ENCODE measurements at places on chromosomes 1 and 21.
A peak's percentile ranks its signal among the peaks of the same experiment; 100 is the strongest.

DNA sequence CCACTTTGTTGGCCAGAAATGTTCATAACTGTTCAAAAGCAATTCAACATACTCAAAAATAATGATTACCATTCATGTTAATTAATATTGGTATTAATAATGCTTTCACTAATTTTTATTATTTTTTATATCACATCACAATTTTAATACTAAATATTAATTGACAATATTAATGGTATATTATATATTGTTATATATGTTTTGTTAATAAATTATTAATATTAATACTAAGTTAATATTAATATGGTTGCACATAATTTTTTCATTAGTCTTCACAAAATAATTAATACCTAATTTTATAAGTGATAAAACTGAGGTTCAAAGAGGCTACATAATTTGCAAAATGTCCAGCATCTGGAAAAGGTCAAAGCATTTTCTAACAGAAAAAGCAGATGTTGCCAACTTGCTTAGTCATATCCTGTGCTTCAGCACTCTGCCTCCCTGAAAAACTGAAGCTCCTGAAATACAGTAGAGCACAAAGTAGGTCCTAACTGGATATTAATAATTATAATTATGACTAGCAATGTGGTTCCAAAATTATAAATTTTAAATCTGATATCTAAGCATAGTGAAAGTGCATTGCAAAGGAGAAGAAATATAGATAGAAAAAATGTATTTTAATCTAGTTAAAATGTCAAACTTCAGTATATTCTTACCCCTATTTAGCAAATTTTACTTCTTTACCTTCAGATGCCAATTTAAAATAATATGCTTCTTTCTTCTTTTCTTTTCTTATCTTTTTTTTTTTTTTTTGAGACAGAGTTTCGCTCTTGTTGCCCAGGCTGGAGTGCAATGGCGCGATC, 123.2 kb upstream of the TNFSF4 start:
- DNase-seq = no peak

DNA sequence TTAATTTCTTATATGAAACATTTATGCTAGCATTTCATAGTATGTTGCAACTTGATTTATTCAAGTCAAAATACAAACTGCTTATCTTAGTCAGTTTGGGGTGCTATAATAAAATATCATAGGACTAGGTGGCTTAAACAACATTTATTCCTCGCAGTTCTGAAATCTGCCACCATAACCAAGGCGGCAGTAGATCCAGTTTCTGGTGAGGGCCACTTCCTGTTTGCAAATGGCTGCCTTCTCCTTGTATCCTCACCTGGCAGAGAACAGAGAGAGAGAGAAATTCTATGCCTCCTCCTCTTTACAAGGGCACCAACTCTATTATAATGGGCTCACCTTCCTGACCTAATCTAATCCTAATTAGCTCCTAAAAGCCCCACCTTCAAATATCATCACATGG, 76.1 kb upstream of the RGS2 start:
- DNase-seq = no peak

DNA sequence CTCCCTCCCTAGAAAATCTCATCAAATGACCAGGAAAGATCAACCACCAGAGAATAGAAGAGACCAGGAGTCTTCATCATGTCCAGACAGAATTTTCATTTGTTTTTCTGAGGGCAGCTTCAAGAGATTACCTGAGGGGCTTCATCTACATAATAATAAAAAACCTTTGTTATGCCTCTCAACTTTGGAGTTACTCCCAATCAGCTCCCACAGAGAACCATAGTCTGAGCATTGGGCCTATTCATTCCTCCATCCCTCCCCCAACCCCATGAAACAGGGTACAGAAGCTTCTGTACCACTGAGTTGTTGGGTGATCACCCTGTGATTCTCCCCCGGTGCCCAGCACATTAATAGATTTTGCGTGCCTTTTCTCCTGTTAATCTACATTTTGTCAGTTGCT, 53.3 kb upstream of the PRRC2C start:
- no peak for DNase-seq

DNA sequence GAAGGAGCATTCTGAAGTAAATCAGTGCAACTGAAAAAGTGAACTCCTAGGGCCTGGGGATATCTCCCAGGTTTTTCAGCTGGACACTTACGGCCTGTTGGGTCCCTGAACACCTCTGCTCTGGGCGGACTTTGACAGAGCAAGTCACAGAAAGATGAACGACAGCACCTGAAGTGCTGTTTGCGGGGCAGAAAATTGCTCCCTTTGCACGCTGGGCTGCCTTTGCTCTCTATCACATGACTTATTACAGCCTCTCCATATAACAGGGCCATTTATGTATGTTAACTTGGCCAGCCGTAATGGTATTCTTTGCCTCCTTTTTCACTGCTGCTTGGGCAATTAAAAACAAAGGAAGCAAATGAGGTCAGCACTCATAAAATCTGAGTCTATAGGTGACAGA, 332.9 kb downstream of the BARHL2 start:
- no peak for DNase-seq

DNA sequence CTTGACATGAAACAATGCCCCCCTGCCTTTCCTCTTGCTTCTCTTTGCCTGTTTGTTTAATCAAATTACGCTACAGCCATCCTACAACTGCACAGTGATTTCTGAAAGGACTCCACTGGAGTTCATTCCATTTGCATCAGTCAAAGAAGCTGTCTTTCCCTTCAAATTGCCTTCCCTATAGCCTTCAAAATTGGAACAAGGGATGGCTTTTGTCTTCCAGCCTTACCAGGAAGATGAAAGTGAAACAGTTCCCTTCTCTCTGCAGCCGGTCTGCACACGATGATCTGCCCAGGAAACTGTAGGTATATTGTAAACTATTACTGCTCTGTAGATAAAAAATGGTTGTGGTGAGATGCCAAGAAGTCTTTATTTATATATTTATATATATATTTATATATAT, 65.6 kb upstream of the ETS2 start:
- no peak for DNase-seq

GRCh38 chr1:18440385-18441226, 40.1 kb upstream of the KLHDC7A start:
- DNase-seq = no peak

GRCh38 chr1:201344206-201345080, 33.0 kb downstream of the TNNT2 start:
- DNase-seq = no peak

DNA sequence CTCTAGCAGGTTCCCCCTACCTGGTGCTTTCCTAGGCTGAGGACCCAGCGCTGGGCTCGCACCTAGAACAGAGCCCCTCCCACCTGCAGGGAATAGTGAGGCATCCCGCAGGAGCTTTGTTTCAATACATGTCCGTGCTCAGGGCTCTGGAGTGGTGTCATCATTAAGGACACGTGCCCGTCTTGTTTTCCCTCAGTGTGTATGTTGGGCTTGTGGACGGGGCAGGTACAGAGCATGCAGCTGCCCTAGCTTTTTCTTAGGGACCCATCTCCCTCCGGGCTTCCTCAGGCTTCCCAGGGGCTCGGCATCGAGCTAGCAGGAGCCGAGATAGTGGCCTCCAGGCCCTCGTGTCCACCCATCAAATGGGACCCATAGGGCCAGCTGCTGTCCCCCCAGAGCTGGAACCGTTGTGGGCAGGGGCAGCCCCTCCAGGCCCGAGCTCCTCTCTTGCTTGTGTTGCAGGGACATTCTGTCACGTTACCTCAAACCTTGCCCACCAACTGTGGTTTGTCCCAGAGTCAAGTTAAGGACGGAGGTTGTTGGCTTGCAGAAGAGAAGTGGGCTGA, 3.9 kb downstream of the TMEM201 start:
- no peak for DNase-seq

DNA sequence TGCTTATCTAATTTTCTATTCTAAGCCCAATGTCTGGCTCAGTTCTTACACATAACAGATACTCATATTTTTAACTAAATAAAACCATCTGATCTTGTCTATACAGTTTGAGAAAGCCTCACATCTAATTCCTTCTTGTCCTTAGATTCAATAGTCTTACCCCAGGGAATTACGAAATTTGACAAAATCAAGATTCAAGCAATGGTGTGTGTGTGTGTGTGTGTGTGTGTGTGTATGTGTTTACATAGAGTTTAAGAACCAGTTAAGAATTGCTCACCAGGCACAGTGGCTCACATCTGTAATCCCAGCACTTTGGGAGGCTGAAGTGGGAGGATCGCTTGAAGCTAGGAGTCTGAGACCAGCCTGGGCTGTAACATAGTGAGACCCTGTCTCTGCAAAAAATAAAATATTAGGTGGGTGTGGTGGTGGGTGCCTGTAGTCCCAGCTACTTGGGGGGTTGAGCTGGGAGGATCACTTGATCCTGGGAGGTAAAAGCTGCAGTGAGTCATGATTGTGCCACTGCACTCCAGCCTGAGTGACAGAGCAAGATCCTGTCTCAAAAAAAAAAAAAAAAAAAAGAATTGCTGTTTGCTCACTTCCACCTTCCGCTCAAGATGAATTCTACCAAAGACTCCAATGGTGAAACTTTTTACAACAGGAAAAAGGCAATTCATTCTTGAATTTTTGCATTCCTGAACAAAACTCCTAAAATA, 6.2 kb downstream of the WDR64 start:
- no peak for DNase-seq

- DNase-seq = no peak
These were observed 597.3 kb upstream of the ADGRL4 start for GRCh38 chr1:79603843-79604242.

DNA sequence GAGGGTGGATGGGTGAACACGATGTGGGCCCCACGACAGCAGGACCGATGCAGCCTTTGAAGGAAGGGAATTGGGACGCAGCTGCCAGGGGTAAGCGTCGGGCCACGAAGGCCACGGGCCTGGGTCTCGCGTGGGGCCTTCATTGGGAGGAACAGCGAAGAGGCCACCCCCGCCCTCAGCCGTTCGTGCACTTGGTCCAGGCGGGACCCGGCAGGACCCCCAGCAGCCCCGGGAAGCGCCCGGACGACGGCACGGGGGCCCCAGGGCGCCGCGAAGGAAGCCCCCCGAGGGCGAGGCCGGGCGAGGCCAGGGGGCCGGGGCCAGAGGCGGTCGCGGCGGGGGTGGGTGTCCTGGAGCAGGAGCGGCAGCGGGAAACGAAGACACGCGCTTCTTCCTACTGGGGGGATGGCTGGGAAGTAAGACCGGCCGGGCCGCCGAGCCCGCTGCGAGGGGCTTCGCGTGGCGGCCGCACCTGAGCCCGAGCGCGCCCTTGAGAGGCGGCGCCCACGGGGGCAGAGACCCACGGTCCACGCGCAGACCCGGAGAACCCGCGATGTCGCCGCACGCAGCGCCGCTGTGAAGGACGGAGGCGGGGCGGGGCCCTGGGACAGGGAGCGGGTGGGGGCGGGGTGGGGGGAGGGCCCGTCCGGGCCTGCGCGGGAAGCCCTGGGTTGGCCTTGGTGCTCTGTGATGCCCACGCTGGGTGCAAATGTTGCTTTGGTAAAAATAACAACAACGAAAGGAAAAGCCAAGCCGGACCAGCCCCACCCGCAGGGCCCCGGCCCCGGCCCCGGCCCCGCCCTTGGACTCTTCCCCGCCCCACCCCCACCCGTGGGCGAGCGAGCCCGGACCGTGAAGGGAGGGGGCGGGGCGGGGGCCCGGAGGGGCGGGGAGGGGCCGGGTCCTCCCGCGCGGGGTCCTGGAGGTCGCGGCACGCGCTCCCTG, 56.0 kb upstream of the ADARB1 start:
- no peak for DNase-seq

DNA sequence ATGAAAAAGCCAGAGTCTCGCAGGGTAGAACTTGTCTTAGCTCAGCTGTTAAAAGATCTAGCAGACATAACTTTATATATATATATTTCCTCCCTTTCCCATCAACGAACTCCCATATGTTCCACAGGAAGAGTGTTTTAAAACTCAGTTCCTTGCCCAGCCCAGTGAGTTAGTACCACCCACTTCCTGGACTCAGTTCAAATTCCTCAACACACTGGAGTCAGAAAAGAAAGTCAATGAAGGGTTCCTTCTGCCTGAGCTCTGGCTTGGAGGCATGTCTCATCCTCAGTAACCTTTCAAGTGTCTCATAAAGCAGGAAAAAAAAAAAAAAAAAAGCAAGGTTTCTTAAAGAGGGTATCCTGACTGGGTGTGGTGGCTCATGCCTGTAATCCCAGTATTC, 15.6 kb downstream of the TPM3 start:
- DNase-seq = no peak

- peak; percentile 7 for DNase-seq
These were observed 8.6 kb upstream of the ACTRT2 start for GRCh38 chr1:3012456-3013291.

GRCh38 chr1:53553734-53554509, 94.7 kb downstream of the DMRTB1 start:
- DNase-seq = no peak

DNA sequence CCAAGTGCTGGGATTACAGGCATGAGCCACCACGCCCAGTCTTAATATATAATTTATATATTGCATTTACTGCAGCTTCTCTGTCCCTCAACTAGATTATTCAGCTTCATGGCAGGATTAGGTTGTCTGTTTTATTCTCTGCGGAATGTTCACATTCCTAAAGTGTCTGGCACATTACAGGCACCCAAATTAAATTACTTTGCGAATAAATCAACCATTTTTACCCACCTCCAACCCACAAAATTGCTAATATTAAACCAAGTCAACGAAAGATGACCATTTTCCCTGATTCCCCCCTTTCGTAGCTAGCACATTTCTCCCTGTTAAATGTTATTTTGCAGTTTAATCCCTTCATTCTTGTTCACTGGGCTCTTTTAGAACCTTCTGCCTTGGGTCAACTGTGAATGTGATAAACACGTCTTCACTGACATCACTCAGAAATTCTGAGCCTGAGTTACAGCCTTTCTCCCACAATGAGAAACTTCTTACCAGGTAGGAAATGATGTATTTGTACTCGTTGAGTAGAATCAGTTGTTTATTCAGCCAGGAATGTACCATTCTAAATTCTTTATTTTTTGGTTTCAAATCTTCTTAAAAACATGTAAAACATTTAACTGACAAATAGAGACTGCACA, 35.9 kb downstream of the THAP3 start:
- DNase-seq = no peak

DNA sequence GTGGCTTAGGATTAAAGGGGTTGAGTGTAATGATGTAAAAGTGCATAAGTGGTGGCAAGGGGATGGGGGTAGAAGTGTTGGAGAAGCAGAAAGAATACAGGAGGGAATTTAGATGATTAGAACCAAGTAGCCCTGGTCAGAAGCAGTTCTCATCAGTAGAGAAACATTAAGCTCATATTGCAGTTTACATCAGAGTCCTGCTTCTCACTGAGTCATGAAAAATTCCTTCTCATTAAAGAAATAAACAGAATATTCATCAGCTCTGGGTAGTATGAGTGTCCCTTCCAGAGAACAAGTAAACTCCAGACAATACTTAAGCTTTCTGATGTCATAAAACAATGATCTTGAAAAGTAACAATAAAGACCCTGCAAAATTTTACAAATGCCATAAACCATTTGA, 36.5 kb downstream of the LRRIQ3 start:
- DNase-seq = no peak

- no peak for DNase-seq
These were observed 112.0 kb upstream of the LRRC7 start for GRCh38 chr1:69455718-69456117.

GRCh38 chr1:241837416-241837815, 10.6 kb upstream of the EXO1 start:
- DNase-seq = no peak

DNA sequence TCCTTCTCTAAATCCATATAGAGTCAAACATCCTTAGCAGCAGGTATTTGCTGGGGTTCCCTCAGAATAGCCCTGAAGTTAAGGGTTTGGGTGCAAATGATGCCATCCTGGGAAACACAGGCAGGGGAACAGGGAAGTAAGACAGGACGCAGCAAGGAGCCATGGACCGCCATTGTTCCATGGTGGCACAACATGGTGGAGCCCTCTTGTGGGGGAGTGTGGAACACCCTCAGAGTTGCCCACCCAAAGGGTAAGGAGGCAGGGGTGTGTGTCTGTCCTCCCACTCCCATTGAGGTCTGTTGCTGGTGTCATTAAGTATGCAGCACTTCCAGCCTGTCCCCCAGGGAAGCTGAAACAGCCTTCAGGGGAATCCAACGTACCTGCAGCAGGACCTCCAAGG, 20.4 kb upstream of the RCAN1 start:
- DNase-seq = no peak
